ENCODE measurements at places on chromosomes 1 and 21.

DNA sequence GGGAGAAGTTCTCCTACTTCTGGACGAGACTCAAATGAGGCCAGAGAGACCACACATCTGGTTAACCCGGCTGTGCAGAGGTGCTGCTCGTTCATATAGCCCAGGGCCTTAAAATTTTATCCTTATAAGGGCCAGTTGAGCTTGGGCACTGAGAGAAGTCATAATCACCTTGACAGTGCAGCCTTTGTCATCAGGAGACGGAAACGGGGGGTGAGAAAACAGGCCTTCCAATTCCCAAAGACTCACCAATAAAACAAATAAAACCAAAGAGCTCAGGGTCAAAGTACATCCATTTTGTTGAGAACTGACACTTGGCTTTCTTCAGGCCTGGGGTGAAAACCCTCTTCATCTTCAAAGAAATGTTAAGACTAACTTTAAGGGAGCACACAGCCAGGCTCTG lies 167.1 kb downstream of the TGFBR3 start:
- no peak for DNase-seq

DNA sequence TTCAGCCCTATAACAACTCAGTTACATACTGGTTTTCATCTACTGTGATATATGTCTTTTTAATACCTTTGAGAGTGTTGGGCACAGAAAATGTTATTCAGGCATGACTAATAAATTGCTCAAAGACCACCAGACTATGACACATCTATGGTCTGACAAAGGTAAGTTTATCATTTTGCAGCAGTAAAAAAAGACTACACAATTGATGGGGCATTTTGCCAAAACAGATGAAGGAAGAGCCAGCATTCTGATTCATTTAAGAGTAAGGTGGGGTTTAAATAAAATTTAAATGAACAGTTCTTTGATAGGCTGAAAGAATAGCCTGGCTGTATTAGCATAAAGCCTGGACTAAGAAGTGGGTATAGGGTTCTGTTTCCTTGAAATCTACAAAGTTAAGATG lies 8.8 kb upstream of the RNPC3 start:
- DNase-seq, result no peak

GRCh38 chr1:167158111-167158812 lies 62.4 kb upstream of the POU2F1 start:
- DNase-seq, result no peak

- no peak for DNase-seq
Measured at GRCh38 chr1:36771660-36772284, 262.5 kb downstream of the GRIK3 start.

DNA sequence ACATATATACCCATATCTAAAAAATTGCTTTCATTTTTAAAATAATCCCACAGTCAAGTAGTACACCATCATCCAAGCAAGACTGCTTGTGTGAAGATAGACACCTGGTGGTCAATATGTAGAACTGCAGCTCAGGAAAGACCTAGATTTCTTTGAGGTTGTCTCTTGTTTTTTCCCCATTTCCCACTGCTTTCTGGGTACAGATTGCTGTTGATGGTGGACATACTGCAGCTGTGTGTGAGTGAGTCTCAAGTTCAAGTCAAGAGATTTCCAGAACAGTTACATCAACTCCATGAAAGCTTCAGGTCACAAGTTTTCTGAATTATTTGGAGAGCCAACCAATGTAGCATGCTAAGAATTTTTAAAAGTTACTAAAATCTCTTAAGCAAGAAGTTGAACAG lies 306.4 kb downstream of the DUSP10 start:
- DNase-seq, result no peak

GRCh38 chr1:201676641-201677040 lies 137.7 kb downstream of the NAV1 start:
- no peak for DNase-seq

Measured in stimulated activated naive CD4-positive, alpha-beta T cell treated with Interleukin-2 at 50 U/mL for 16 hours (primary cell).